ENCODE measurements at places on chromosomes 7 and 10.

GRCh38 chr10:129222436-129222835, 244.6 kb upstream of the MGMT start:
- no peak for DNase-seq

- DNase-seq, result no peak
Observed at GRCh38 chr10:122001698-122002097, 12.7 kb downstream of the TACC2 start.

DNA sequence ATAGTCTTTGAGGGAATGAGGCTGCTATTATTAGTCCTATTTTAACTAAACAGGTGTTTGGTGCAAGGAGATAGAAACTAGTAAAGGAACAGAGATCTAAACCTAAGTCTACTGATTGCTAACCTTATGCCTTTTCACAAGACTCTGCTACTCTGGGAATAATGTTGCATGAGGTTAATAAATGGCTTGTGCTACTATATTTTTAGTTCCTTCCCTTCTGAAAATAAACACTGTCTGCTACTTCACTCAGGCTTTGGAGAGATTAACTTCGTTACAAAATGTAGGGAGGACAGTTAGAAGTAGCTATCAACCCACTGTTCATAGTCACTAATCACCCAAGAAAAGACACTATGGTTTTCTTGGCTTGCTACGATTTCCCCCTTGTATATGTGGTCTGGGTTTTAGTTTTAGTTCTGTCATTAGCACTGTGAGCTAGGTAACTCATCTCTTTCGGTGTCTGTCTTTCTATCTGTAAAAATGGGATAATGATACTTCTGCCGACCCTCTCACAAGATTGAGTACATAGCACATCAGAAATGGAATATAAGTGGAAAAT, 296.2 kb downstream of the LRRTM3 start:
- no peak for DNase-seq

GRCh38 chr7:88357294-88357693, 50.6 kb upstream of the STEAP4 start:
- DNase-seq, result peak; percentile 26

GRCh38 chr10:130707389-130707979, 571.3 kb downstream of the GLRX3 start:
- DNase-seq, result no peak

DNA sequence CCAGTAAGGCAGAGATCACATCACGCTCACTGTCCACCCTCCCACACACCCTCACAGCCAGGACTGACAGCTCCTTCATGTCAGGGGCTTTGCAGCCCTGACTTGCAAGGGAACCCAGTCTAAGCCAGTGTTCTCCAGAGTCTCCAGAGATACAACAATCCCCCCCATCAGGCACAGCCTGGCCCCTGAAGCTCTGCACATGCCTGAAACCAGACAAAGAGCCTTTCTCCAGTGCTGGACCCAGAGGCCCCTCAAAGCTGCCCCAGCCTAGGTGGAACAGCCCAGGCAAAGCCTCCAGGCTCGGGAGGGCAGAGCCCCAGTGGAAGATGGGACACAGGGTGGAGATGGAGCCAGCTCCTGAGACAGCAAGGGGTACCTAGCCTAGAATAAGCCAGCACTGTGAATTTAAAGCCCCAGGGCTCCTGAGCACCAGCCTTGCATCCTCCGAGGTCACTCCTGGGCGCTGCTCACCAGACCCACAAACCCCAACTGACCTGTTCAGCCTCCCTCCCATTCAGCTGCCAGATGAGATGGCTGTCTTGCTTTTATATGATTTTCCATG, 50.2 kb downstream of the GRID1 start:
- no peak for DNase-seq

DNA sequence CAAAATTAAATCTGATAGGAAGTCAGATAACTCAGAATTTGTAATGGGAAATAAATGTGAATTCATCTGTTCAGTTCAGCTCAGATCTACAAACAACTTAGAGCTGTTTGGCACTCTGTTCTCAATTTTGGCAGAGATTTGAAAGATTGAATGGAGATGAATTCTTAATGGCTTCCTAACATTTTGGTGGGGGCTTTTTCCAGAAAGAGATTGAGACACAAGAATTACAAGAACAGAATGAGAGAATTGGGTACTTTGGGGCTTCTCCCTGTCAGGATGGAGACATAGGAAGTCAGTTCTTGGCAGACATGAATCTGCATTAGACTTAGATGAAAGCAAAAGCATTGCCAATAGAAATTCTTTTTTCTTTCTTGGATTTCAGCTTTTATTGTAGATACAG, 39.0 kb upstream of the PTPRZ1 start:
- no peak for DNase-seq

DNA sequence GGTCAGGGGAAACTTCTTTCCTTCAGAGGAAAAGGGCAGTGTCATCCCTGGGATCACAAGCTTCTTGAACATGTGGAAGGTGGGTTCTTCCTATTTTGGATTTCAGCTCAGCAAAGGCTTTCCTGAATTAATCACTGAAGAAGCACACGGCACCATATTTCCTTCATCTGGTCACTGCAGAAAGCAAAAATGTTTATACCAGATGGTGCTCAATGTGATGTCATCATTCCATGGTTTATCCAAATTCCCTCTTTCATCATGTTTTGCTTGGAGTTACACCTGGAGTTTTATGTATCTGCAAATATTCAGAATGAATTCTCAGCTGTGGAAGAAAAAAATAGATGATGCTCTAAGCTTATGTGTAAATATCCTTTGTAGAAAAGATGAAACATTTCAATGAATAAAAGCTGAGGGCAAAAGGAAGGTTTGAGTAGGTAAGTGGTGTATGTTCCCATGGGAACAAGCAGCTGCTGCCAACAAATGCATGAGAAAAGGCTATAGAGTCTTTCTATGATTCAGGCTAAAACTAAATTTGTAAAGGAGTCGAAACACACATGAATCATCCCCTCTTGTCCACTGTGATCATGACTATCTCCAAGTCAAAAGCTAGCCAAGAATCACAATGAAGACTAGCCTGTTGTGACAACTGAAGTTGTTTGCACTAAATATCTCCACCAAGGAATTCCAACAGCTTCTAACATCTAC, 26.9 kb upstream of the BPGM start:
- DNase-seq, result no peak

- no peak for DNase-seq
Observed at GRCh38 chr10:3413937-3414666, 241.5 kb upstream of the PITRM1 start.

- DNase-seq, result no peak
Observed at GRCh38 chr10:12445701-12446334, 96.5 kb downstream of the CAMK1D start.

- no peak for DNase-seq
Observed at GRCh38 chr7:13988731-13989125, 738 bp downstream of the ETV1 start.

GRCh38 chr10:96541921-96542320, 28.2 kb upstream of the TLL2 start:
- no peak for DNase-seq

DNA sequence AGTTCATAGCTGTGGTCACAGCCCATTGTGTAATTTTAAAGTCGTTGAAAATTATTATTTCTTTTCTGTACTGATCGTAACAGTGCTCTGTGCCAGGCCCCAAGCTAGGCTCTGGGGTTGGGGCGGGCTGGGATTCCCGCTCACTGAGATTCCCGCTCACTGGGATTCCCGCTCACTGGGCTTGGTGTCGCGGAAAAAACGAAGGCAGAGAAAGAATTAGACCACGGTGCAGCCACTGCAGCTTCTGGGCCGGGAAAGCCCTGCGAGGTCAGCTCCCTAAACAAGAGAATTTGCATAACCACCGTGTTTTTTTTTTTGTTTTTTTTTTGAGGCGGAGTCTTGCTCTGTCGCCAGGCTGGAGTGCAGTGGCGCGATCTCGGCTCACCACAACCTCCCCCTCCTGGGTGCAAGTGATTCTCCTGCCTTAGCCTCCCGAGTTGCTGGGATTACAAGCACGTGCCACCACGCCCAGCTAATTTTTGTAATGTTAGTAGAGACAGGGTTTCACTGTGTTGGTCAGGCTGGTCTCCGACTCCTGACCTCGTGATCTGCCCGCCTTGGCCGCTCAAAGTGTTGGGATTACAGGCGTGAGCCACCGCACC, 31.2 kb downstream of the FOXK1 start:
- DNase-seq, result no peak

DNA sequence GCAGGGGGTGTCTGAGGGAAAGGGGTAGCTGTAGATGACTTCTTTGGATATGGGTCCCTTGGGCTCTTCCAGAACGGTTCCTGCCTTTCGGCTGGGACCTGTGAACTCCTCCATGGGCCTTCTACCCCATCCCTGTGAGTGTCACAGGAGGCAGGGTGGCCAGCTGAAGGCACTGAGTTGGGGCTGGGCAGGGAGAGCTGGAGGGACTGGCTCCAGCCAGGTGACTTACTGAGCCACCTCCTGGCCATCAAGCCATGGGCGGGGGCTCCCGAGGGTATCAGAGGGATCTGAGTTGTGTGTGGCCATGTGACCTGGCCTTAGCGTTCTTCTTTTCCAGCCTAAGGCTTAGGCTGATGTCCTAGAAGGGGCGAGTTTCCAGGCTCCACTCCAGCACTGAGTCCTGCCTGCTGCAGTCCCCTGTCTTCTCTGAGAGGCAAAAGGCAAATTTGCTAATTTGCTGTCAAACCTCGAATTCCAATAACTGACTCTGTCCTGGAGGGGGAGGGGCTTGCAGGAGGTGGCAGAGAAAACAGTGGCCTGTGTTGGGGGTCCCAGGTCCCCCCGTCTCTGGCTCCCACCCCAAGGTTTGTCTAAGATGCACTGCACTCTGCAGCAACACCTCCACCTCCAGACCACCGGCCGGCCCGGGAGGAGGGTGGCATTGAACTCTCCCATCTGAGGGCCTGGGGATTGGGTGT, 27.2 kb downstream of the ADCYAP1R1 start:
- DNase-seq, result peak; percentile 6

DNA sequence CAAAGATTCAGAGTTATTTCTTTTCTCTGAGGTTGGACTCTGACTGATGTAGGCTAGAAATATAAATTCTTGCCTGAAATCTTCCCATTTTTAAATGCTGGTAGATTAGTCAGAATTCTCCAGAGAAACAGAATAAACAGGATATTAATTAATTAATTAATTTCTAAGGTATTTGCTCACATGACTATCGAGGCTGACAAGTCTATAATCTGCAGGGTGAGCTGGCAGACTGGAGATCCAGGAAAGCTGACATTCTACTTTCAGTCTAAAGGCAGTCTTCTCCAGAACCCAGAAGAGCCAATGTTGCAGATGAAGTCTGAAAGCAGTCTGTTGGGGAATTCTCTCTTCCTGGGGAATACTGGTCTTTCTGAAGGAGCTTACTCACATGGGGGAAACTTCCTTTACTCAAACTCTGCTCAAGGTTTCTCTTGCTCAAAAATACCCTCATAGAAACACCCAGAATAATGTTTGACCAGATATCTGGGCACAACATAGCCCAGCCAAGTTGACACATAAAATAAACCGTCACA, 189.7 kb downstream of the KIF20B start:
- DNase-seq, result no peak

- no peak for DNase-seq
Observed at GRCh38 chr7:31120800-31121513, 68.8 kb downstream of the ADCYAP1R1 start.

DNA sequence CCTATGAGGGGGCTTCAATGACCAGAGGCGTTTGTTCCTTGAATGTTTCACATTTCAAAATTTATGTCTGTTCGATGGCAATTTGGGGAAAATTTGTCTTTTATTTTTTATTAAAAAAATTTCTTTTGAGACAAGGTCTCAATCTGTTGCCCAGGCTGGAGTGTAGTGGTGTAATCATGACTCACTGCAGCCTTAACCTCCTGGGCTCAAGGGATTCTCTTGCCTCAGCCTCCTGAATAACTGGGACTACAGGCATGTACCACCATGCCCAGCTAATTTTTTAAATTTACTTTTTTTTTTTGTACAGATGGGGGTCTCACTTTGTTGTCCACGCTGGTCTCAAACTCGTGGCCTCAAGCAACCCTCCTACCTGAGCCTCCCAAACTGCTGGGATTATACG, 39.7 kb downstream of the OTUD1 start:
- no peak for DNase-seq

- no peak for DNase-seq
Observed at GRCh38 chr10:126045861-126046260, 149.5 kb downstream of the FANK1 start.

DNA sequence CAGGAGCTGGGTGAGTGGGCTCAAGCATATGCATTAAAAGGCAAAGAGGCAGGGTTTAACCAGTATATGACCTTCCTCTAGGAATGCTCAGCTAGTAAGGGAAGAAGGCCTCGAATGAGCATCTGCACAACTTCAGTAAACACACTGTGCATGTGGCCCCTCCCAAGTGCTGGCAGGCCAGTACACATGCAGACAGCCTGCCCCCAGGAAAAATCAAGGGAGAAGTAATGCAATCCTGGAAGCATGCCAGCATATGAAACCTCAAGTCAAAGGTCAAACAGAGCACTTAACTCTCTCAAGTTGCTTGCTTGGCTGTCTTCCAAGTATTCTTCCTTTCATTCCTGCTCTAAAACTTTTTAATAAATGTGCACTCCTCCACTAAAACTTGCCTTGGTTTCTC, 208.4 kb downstream of the ACTR3B start:
- DNase-seq, result no peak

DNA sequence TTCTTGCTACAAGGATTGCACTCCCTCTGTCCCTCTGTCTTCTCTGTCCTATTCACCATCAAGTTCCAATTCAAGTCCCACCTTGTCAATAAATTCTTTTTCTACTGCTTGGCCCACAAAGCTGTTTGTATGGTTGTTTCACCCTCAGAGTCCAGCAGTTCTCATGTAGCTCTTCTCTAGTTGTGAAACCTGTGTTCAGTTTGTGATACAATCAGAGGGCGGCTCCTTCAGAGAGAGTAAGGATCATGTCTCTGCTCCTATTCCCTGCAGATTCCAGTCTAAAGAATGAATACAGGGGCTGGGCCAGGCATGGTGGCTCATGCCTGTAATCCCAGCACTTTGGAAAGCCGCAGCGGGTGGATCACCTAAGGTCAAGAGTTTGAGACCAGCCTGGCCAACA, 126.6 kb upstream of the BET1 start:
- no peak for DNase-seq

- DNase-seq, result no peak
Observed at GRCh38 chr7:87448388-87448787, 27.1 kb downstream of the ABCB4 start.

- no peak for DNase-seq
Observed at GRCh38 chr10:23610626-23611307, 171.9 kb downstream of the OTUD1 start.
